ENCODE measurements at places on chromosomes 1 and 21.

DNA sequence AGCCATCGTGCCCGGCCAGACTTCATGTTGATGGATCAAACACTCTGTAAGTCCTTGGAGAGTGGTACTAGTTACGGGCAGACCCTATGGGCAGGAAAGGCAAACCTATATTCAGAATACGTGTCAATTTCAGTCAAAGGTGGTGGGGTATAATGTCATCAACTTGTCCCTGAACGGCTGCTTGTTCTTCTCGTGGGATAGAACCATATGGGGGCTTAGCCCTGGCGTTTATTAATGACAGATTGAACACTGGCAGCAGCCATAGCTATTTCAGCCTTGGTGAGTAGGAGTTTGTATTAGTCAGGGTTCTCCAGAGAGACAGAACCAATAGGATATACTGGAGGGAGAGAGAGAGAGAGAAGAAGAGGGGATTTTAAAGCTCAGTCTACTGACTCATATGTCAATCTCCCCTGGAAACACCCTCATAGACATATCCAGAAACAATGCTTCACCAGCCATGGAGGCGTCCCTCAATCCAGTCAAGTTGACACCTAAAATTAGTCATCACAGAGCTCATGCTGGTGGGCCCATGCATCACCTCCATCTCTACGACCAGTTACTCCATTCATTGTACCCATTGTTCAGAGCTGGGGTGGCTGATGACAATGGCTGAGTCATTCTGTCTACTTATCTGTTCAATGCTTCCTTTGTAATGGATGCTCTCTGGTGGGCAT, 16.1 kb upstream of the AQP10 start:
- no peak for DNase-seq

DNA sequence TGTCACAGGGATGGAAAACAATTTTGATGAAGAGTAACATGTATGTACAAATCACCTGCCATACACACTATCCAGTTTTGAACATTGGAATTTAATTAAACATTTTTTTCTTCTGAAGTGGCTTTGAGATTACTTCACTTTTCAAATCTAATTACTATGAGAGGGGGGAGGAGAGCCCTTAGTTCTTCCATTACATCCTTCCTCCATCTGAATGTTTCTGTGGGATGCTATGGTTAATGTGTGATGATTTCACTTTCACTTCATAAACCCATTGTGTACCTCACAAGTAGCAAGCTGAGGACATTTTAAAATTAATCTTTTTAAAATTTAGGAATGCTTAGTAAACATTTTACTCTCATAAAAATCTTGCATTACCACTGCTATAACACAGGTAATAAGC, 156.9 kb downstream of the RUNX1 start:
- no peak for DNase-seq

GRCh38 chr1:165408518-165408917, 36.4 kb downstream of the RXRG start:
- no peak for DNase-seq

GRCh38 chr1:178037510-178038253, 56.2 kb upstream of the RASAL2 start:
- DNase-seq, result peak; percentile 92

GRCh38 chr1:179082333-179082998, 596 bp downstream of the TOR3A start:
- peak; percentile 47 for DNase-seq

- no peak for DNase-seq
Measured at GRCh38 chr1:9809100-9809510, 14.7 kb downstream of the CLSTN1 start.

DNA sequence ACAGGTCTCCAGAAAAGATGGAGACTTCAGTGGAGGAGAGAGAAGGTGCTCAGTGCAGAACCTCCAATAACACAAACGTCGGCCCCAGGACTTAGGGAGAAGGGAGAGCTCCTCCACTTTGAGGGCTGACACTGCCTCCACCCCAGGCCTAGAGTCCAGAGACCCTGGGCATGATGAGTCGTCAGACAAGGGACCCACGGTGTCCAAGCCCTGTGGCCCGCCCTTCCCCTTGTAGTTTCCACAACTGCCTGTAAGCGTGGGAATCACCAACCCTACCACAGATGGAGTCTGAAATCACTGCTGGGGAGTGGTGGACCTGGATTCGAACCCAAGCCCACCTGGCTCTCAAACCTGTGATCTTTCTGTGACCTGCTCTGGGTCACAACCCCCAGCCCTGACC, 281.1 kb downstream of the NPHP4 start:
- DNase-seq, result no peak

- DNase-seq, result no peak
Measured at GRCh38 chr1:5374192-5374591, 618.0 kb downstream of the NPHP4 start.

- no peak for DNase-seq
Measured at GRCh38 chr1:15355968-15356625, 53.6 kb upstream of the EFHD2 start.

DNA sequence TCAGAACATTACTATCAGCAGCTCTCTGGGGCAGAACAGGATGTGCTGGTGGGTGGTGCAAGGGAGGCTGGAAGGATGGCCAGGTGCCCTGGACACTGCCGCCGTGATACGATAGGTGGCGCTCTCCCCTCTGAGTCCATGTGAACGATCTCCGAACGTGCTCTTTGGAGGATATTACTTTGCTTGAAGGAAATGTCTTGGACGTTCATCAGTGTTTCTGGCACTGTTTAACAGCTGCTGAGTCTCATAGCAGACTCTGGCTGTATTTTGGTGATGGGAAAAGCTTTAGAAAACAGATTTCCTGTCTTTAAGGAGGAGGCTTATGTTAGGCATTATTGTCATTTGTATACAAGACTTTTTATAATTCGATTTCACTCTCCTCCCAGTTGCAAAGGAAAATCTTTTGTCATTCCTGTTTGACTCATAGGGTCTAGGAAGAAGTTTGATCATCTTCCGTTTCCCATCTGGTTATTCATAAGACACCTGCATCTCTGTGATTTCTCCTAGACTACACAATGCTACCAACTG, 386.2 kb upstream of the ADGRL2 start:
- DNase-seq, result peak; percentile 71

- no peak for DNase-seq
Measured at GRCh38 chr1:94463056-94463764, 45.0 kb downstream of the ABCD3 start.

GRCh38 chr1:234694661-234695060, 84.7 kb upstream of the IRF2BP2 start:
- DNase-seq, result no peak

DNA sequence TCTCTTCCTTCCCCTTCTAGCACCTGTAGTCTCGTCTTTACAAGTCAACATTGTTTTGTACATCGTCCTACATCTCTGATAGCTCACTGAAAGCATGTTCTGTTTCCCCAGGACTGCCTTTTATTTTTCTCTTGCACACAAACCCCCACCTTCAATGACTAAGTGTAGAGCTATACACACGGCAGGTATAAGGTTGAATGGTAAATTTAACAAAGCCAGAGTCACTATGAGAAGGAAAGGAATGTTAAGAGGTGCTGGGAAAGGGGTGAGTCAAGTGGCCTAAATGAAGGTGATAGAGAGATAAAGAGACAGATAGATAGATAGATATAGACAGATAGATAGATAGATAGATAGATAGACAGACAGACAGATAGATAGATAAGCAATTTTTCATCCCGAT, 134.3 kb upstream of the ATP1B1 start:
- DNase-seq, result no peak

DNA sequence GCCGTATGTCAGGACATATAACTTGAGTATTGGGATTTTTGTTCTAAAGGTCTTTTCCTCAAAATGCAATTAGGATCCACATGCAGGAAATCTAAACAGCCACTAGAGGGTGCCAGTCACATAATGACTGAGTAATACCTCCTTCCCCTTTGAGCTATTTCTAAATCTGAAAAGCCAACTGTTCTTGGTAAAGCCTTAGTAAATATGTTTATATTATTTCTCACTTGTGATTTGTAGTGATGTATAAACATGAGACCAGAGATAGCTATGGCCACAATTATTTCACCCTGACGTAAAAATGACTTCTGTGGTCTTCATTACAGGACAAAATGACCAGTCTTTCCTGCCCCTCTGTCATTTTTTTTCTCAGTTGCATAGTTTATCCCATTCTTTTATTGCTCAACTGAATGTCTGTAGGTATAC, 41.0 kb upstream of the DR1 start:
- DNase-seq, result no peak

GRCh38 chr1:169120066-169120465, 13.6 kb downstream of the ATP1B1 start:
- no peak for DNase-seq

- no peak for DNase-seq
Measured at GRCh38 chr1:5941671-5942070, 50.6 kb downstream of the NPHP4 start.

DNA sequence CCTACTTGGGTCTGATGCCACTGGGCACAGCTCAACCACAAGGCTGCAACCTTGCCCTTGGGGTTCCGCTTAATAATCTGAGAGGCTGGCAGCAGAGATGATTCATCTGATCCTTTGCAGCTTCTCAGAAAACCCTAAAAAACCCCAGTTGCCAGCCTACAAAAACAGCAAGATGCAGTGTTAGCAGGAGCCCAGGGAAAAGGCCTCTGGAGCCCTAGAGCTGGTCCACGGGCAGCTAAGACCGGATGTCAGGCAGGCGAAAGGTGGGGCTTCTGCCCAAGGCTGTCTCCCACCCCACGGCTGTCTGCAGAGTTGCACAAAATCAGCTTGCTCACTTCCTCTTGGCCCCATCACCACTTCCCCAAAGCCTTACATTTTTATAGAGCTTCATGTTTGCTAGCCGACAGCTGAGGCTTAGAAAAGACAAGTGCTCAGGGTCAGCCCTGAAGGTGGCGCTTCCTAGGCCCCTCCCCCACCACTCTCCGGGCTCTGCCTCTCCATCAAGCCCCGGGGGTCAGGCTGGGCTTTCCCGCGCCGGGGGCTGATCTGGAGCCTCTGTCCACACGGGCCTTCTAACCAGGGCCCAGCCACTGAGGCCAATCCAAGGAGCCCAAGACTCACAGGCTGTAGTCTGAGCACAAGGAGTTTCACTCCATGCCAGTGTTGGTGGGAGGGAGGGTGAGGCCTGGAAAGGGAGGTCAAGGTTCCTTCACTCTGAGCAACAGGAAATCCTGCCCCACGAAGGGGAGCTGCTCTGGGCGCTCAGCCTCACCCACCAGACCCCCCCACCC, 4.2 kb upstream of the ADORA3 start:
- peak; percentile 80 for DNase-seq

- DNase-seq, result no peak
Measured at GRCh38 chr1:56357927-56358690, 221.3 kb downstream of the PLPP3 start.

DNA sequence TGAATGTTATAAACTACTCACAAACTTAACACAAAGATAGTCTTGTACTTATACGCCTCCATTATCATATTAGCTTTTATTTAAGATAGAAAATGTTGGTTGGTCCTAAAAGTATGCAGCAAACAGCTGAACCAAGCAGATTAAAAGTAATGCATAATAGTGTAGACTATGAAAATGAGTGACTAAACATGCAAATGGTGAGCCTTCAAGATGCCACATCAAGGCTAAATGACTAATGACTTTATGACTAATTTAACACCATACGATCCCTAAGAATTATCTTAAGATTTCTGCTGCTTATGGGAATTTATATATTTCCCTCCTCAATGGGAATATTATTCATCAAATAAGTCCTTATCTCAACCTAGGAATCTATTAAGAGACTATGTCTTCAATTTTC, 4.6 kb downstream of the GPATCH2 start:
- DNase-seq, result no peak

DNA sequence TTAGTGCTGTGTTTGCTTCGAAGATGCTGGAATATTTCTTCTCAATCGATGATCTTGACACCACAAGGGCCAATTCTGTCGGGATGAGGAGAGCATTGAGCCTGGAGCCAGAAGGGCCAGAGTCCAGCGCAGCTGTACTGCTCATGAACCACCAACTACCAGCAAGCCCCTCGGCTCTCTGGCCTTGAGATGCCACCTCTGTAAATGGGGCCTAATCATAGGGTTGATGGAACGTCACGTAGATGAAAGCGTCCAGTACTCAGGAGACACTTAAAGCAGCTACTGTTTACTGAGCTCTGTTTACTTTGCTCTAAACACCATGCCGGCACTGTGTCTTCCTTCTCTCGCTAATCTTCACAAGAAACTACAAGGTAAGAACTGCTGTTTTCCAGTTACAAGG, 26.3 kb downstream of the CCDC185 start:
- no peak for DNase-seq

DNA sequence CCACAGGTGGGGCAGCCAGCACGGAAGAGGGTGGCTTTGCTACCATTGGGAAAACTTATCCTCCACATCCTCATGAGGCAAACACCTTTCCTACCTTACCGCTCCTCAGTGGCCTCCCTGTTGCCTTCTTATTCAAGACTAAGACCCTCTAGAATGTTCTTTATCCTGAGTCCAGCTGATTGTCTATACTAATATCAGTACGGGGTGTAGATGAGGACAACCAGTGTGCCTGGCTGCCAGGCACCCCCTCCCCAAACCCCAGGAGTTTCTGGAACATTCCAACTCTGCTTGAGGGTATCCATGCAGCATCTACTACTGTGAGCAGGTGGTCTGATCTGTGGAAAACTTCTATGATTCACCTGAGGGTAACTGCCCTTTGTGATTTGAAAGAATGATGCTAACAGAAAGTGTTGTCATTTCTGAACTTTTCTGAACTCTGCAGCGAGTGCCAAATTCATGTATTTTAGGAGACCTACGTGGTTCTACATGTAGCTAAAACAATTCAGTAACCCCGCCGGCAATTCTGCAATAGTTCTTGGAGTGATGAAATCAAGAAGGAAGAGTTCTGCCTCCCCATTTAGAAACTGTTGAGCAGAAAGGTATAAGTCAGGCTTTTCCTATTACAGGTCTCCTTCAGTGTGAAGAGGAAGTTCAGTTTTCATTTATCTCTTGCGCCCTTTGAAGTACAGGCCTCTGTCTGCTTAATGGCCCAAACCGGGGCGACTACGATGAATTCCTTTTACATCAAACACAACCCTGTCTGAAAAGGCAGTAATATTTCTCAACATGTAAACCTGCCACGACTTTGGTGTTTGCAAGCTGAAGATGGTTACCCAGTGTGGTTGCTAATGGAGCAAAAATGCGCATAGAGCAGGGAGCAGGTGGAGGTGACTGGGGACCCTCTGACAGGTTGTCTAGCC, 80.4 kb downstream of the RUNX1 start:
- no peak for DNase-seq

DNA sequence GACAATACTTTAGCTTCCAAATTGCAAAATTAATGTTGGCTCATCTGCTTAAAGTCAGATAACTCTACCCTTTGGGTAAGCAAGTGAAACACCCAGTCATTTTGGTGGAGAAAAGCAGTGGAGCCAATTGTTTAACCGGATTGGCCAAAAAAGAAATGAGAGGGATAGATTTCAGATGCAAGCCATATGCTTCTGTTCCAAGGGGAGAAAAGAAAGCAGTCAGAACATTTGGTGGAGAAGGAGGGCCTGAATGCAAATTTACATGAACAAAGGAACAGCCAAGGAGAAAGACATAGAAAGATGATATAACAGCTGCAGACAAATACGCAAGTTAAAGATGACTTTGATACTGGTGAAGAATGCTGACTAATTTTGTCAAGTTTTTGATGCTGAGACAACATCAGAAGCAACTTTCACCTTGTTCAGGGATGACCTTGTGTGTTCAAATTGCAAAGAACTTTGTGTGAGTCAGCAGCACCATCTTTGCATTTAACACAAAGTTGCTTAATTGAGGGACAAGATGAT, 173.1 kb downstream of the TGFB2 start:
- no peak for DNase-seq
